AG09319 (cell line): ENCODE measurements at places on chromosomes 7 and 10.

- peak; percentile 83 for DNase-seq
These were observed 23.0 kb upstream of the EGFR start for GRCh38 chr7:54995610-54996363.

GRCh38 chr7:99040104-99040958 is 103.6 kb downstream of the SMURF1 start:
- DNase-seq = peak; percentile 69

DNA sequence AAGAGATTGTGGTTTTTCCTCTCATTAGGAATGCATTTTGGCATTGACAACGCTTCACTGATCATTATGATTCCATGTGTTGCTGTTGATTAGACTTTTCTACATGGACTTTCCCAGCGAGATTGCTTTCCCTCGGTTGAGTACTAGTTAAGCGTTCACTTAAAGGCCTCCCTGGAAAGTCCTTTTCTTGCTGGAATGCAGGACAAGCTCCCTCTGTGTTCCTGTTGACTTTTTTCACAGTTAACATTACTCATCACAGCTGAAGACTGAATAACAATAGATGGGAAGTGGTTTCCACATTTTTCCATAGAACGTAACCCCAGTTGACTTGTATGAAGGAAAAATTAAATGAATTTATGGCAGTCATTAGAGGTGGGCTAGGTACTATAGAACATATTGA is 2.6 kb upstream of the CAV1 start:
- no peak for DNase-seq

DNA sequence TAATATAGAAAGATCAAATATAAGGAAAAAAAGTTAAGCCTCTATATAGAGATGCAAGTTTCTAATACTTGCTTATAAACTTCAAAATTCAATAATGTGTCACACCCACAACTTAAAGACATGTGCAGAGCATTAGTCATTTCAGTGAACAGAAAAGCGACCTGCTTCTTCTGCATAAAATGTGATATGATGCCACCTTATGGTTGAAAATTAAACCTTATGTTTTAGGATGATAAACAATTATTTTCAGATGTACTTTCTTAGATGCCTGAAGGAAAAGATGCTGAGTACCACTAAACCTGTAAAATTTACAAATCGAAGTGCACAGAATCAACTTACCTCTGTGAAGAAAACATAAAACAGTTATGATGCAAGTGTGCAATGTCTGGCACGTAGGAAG is 96.0 kb downstream of the MTERF1 start:
- DNase-seq = peak; percentile 32

- peak; percentile 92 for DNase-seq
These were observed 160.9 kb downstream of the REEP3 start for GRCh38 chr10:63681993-63682697.

DNA sequence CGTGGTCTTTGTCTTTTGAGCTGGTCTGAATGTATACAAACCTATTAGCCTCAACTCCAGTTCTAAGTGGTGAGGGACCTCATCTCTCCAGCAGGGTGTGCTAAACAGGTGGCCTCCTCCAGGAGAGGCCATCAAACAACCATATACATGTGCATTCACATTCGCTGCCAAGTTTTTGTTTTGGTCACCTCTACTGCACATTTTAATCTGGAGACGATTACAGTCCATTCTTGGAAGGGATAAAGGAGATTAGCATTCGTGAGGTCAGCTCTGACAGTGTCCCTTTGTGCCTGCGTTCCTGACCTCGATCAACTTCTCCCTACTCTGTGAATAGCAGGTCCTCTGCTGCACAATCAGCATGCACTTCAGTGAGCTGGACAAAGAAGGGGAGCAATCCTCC is 60.8 kb downstream of the RHOBTB1 start:
- no peak for DNase-seq

DNA sequence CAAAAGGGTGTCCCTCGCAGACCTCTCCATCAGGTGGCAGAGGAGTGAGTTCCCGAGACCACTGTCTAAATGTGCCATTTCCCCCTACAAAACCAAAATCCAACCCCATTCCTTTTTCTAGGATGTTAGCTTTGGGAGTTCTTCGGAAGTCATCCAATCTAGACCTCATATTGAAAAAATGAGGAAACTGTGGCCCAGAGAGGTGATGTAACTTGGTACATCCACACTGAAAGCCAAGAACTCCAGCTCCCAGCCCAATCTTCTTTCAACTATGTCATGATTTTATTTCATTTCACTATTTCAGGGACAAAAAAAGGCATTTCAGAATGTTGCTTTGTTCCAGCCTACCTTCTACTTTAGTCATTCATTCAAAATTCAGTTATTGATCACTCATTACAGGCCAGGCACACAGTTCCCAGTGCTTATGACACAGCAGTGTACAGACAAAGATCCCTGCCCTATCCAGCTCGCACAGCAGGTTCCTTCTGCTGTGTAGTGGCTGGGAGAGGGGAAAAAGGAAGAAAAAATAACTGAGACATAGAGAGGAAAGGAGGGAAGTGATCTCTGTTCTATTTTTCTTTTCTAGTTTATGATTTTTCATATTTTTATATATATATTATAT is 35.8 kb downstream of the SCRN1 start:
- peak; percentile 30 for DNase-seq

- DNase-seq = no peak
These were observed 24.8 kb upstream of the SFMBT2 start for GRCh38 chr10:7435674-7436073.

- DNase-seq = peak; percentile 60
These were observed 30.3 kb upstream of the GARS1 start for GRCh38 chr7:30564243-30564892.

DNA sequence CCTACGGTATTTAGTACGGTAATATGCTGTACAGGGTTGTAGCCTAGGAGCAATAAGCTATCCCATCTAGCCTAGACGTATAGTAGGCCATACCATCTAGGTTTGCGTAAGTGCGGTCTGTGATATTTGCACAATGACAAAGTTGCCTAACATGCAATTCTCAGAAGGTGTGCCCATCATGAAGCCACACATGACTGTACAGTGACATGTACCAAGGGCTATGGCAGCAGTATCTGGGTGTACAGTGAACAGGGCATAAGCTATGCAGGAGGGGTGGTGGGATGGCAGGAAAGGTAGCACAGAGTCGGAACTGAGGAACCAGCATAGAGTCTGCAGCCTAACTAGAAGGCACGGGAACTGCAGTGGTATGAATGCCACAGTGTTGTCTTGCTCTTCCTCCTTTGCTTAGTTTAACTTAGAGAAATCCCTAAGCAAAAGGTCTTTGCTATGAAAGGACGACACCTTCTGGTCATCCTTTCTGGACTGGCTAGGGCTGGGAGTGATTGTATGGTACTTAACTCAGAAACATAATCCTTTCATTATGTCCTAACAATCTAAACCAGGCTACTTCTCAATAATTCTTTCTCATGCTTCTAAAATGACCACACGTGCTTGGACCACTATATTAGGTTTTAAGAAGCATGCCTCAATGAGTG is 93.5 kb downstream of the DYNC1I1 start:
- DNase-seq = peak; percentile 36

GRCh38 chr10:6270951-6271350 is 68.2 kb downstream of the PFKFB3 start:
- DNase-seq = no peak

- DNase-seq = no peak
These were observed 156.3 kb downstream of the LCOR start for GRCh38 chr10:96988426-96988825.

- no peak for DNase-seq
These were observed 22.7 kb downstream of the ANK3 start for GRCh38 chr10:60367024-60367423.

- DNase-seq = peak; percentile 38
These were observed 1189.5 kb downstream of the GATA3 start for GRCh38 chr10:9243941-9244411.

DNA sequence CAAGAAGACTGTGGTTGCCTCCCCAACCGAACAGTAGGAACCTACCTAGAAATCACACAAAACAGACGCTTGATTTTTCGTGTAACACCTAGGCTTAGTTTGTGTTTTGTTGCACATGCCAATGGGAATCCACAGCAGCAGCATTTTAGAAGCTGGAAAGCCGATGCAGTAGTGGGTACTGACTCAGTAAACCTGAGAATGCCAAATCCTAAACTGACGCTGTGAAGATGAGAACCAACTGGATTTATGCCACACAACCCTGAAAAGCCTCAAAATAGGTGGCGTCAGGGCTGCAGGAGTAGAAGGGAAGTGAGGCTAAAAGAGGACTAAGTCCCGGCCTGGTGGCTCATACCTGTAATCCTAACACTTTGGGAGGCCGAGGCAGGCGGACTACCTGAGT is 162.5 kb downstream of the REEP3 start:
- DNase-seq = no peak

- no peak for DNase-seq
These were observed 1.8 kb upstream of the TTYH3 start for GRCh38 chr7:2629746-2630681.

- DNase-seq = peak; percentile 61
These were observed 660.0 kb downstream of the SORCS1 start for GRCh38 chr10:106504536-106504935.

GRCh38 chr10:127272076-127272475 is 75.7 kb upstream of the INSYN2A start:
- DNase-seq = no peak

DNA sequence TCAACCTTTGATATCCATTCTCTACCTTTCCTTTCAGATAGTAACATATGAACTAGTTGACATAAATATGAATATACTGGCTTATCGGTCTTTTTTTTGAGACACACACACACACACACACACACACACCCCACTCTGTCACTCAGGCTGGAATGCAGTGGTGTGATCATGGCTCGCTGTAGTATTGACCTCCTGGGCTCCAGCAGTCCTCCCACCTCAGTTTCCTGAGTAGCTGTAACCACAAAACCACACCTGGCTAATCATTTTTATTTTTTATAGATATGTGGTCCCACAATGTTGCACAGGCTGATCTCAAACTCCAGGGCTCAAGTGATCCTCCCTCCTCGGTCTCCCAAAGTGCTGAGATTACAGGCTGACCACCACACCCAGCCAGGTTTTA is 14.2 kb upstream of the NT5C3A start:
- DNase-seq = no peak

DNA sequence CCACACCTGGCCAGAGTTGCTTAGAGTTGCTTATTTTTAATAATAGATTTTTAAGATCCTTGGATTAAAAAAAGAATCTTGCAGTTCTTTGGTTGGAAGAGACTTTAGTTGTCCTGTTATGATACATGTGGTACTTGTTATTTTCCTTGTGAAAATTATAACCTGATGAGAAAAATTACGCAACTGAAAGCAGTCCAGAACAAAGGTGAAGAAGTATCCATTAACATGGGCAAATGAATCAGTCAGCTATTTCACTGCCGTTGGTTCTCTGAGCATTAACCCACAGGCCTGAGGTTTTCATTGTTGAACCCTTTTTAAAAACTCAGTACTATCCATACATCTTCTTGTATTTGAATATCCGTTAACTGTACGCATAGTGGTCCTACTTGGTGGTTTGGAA is 68.2 kb downstream of the GALNT11 start:
- DNase-seq = no peak

- no peak for DNase-seq
These were observed 25.9 kb upstream of the GNA12 start for GRCh38 chr7:2869981-2870380.

DNA sequence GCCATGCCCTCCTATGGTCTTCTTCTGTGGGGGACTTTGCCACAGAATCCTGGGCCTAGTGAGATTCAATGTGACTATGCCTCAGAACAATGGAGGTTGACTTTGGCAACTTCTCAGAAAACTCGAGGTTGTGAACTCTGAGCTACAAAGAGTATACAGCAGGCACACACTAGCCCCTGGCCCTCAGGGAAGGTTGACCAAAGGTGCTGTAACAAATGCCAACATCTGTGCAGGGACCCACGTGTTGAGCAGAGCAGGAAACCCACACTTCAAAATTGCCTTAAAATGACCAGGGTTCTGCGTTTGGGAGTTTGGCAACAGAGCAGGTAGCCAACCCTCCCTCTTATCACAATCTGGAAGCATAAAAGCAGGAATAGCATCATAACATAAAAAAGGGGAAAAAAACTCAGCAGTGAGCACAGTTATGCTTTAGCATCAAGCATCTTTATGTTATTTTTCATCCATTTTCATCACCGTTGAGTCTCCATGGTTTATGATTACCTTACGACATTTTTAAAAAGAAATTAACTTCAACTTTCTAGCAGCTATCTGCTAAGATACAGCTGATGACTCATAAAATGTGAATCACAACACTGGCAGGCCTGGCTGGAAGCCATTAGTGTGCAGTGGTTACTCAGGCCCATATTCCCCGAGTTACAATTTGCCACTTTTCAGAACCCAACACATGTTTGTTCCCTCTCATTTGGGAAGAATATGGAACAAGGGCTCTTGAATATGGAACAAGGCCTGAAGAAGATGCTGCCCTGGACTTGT is 11.1 kb downstream of the PRLHR start:
- no peak for DNase-seq

DNA sequence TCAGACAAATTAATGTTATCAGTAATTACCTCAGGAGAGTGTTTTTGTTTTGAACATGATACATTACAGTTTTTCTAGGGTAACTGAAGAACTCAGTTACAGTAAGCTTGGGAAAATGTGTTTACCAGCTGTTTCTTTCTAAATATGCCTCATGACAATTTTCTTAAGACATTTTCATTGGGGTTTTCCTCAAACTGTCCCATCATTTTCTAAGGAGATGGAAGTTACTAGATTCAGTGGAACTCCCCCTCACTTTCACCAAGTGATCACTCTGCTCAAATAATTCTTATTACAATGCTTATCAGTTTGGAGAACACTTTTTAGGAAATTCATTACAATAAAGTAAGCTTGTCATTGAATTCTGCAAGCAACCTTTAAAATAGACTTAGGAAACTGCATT is 6.4 kb upstream of the SPAG6 start:
- no peak for DNase-seq

DNA sequence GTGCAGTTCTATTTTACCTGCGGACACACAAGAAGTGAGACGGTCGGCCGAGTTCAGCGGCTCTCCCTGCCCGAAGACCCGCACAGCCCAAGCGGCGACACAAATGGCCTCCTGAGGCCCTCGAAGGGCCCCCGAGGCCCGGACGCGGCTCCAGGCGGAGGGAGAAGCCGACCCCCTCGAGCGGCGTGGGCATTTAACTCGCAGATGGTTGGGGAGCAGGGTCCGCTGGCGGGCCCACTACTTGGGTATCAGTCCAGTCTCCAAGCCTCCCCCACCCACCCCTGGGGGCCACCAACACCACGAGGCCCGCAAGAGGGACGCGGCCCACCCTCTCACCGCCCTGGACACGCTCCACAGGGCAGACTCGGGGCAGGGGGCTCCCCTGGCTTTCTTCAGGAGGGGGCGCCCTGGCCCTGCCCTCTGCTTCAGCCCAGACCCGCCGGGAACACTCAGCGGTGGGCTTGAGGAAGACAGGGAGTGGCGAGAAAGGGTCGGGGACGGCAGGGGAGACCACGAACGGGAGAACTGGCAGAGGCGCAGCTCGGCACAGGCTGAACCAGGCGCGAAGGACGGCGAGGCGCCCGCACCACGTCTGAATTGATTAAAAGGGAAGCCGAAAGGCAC is 1.7 kb downstream of the IGF2BP3 start:
- no peak for DNase-seq
